Keratinocyte (primary cell): ENCODE measurements at places on chromosomes 2 and 18.

- no peak for DNase-seq
These were observed 130.9 kb downstream of the NDUFA10 start for GRCh38 chr2:239894276-239894675.

- no peak for DNase-seq
These were observed 14.0 kb upstream of the IL1B start for GRCh38 chr2:112850588-112850987.

GRCh38 chr2:55148269-55148668, 83.8 kb downstream of the CLHC1 start:
- no peak for DNase-seq

DNA sequence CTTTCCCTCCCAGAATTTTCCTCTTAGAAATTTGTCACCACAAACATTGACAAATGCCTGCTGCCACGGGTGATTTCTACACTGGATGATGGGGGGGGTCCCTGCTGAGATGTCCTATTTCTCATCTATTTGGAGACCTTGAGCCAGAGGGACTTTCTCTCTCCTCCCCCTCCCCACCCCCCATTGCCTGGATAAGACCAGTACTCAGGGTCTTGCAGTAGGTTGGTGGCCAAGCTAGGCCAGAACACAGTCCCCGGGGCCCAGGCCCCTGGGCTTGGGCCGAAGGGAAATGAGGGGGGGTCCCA, 560 bp upstream of the DUSP2 start:
- DNase-seq, result no peak

- DNase-seq, result peak; percentile 9
These were observed 88.5 kb downstream of the DYNAP start for GRCh38 chr18:54679318-54680149.

DNA sequence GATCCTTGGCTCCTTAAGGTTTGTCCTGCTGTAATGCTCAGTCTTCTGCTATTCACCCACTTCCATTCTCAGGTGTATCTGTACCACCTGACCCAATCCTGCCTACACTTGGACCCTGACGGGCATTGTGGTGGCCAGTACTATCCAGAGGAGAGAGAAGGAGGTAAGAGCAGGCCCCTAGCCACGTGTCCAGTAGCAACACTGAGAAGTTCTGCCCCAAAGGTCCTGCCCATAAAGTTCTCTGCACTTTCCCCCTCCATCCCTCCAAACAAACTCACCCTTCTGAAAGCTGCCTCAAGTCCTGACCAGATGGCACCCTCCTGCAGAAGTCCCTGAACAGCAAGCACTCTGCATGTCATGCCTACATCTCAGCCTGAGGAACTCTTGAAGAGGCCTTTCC, 18.3 kb downstream of the TTC32 start:
- DNase-seq, result no peak

GRCh38 chr2:18598848-18599484, 9.6 kb upstream of the NT5C1B start:
- DNase-seq, result no peak
